ENCODE measurements at places on chromosomes 3 and 15.

- no peak for DNase-seq
These were observed 109.3 kb upstream of the MME start for GRCh38 chr3:154970797-154971196.

- DNase-seq, result peak; percentile 0
These were observed 632 bp upstream of the COPS2 start for GRCh38 chr15:49155834-49156627.

- DNase-seq, result no peak
These were observed 18.4 kb downstream of the CFAP100 start for GRCh38 chr3:126412841-126413692.

DNA sequence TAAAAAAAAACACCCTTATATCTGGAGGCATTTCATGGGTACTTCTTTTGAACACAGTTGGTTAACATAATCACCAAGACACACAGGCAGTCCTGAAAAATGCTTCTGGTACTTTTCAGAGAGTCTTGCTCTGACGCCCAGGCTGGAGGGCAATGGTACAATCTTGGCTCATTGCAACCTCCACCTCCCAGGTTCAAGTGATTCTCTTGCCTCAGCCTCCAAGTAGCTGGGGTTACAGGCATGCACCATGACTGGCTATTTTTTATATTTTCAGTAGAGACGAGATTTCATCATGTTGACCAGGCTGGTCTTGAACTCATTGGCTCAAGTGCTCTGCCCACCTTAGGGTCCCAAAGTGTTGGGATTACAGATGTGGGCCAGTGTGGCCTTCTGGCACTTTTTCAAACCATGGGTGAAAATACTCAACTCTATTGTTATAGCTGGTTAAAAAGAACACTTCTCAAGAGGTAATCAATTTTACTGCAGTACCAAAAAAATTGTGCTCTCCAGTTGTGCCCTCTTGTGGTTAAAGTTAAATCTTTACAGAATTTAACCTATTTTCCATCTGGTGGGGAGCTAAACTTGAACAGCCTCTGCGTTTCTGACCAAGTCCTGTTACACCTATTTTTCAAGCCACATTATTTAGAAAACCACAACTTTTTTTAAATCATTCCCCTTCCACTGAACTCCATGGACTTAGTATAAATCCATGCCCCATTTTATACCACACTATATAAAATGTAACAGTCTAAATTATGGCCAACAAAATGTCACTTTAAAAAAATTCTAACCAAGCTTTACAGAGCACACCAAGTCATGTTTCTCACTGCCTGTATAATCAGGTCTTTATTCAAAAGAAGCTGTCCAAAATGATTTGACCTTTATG, 1.2 kb upstream of the SNAPC5 start:
- DNase-seq, result no peak

DNA sequence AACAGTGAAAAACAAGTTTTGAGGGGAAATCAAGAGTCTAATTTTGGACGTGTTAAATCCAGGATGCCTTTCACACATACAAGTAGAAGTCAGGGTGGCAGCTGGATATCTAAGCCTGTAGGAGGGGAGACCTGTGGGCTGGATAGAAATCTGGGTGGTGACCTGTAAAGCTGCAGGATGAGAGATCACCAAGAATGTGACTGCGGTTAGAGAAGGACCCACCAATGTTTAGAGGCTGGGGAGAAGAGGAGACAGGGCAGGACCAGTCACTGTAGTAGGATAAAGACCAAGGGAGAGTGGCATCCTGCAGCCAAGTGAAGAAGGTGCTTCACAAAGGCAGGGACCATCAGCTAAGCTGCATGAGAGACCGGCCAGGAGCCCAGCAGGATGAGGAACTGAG, 36.2 kb downstream of the MRAS start:
- DNase-seq, result no peak
